Activated CD8-positive, alpha-beta memory T cell treated with anti-CD3 and anti-CD28 coated beads, Interleukin-2, amount 50 U/mL, for 48 hours (primary cell): ENCODE measurements at places on chromosomes 3 and 15.

GRCh38 chr3:55505776-55506175, 18.7 kb upstream of the WNT5A start:
- no peak for DNase-seq

DNA sequence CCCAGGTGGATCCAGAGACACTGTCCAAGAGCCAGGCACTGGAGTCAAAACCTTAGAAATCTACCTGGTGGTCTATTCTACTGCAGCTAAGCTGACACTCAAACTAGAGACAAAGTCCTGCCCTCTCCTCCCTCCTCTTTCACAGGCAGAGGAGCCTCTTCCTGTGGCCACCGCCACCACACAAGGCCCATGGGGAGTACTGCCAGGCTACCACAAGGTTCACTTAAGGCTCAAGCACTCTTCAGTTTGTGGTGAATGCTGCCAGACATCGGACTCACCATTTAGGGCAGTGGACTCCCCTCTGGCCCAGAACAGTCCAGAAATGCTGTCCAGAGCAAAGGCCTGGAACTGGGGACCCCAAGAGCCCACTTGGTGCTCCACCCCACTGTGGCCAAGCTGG, 160.9 kb downstream of the ADAMTS17 start:
- DNase-seq = no peak

GRCh38 chr3:185280572-185281365, 26.9 kb upstream of the EHHADH start:
- no peak for DNase-seq

DNA sequence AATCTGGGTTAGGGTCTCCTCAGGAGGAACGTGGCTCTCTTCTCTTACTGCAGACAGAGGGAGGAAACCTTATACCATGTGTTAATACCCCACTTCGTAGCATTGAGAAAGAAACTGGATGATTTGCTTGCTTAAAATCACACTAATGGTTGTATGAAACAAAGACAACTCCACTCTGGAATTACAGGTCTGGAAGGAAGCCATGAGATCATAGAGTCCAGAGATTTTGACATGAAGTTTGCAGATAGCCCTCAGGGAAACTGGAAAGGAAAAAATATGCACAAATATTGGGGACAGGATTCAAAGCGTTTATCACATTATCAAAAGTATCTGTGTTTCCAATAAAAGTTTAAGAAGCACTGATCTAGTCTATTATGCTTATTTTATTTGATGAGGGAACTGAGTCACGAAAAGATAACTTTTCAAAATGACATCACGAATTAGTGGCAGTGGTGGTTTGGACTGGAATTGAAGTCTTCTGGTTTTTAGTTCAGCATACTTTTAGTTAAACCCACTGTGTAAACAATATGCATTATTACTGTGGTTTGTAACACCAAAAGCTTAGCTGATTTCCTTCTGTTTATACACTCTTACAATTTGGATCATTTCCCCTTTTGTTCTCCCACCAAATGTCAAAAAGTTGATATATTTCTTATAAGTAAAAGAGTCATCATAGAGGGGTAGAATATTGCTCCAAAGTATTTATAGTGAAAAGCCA, 16.8 kb downstream of the FGF7 start:
- DNase-seq = no peak

DNA sequence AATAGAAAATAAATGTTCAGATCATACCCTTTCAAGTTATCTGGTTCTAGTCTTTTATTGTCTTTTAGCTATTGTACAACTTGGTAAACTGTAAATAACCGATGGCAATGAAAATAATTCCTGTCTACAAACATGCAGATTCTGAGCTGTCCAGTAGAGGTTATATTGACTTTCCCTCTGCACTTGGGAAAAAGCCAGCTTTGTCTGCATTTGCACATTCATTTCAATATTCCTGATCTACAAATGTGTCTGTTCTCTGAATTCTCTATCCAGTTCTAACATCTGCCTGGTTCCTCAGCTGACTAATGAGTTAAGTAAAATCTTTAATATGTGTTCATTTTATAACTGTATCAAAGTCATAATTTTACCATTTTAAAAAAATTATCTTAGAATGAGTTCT, 408.5 kb downstream of the ERC2 start:
- DNase-seq = no peak

DNA sequence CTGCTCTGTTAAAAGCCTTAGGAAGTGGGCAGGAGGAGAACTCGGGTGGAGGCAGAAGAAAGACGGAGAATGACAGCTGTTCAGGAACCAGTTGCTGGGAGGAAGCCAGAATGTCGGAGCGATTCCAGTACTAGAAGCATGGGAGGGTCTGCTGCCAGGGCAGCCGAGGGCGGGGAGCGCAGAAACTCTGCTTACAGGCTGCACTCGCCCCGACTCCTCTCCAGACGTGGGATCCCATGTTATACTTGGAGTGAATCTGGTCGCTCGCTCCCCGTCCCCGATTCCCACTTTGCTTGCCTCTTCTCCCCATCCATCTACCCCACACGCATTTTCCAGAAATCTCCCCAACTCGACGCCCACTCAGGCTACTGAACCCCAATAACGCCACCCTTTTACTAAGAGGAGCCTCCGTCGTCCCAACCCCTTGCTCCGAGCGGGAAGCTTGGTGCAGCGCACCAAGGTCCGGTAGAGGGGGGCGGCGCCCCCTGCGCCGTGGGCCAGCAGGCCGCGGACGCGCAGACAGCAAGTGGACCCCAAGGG, 665 bp downstream of the GATM start:
- no peak for DNase-seq

GRCh38 chr3:169634618-169635236, 28.8 kb downstream of the MECOM start:
- no peak for DNase-seq

DNA sequence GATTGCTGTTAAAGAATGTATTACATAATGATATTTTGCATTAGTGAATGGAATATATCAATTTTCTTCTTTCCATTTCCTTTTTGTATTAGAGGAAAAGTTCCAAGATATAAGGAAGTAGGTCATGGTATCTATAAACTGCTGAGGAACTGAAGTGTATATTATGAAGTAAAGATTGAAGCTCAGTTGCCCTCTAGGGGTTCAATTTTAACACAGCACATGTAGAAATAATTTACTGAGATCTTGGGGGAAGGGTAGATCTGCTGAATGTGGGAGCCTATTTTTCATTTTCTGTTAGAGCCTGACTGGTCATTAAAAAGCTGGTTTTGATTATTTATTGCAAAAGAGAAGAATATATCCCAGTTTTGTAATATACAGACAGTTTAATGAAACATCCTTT, 45.2 kb downstream of the CMC1 start:
- no peak for DNase-seq

DNA sequence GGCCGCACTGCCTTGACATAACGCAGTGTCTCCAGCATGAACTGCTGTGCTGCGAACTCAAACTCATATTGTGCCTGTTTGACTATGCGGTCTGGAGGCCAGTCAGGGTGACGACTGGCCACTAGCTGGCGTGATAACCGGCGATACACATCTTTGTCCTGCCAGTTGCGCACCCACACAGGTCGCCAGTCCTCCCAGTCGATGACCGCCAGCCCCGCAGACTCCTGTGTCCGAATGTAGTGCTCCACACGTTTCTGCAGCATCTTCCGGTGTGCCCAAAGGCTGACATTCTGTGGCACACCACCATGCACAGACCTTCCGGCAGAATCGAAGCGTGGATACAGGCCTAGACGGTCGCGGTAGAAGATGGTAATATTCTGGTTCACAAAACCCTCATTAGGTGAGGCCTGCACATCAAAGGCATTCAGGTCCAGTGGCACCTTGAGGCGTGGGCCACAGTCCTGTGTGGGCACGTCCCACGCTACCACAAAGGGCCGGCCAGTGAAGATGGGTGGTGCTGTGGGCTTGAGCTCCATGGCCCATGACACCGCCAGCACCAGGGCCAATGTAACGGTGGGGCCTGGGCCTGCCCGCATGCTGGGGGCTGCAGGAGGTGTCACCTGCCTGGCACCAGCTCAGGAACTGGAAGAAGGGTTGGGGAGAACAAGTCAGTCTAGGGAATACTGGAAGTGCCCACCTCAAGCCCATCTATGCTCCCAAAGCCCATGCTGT, 2.5 kb downstream of the HYAL2 start:
- DNase-seq = no peak

GRCh38 chr3:186180891-186181481, 72.1 kb upstream of the ETV5 start:
- DNase-seq = no peak

DNA sequence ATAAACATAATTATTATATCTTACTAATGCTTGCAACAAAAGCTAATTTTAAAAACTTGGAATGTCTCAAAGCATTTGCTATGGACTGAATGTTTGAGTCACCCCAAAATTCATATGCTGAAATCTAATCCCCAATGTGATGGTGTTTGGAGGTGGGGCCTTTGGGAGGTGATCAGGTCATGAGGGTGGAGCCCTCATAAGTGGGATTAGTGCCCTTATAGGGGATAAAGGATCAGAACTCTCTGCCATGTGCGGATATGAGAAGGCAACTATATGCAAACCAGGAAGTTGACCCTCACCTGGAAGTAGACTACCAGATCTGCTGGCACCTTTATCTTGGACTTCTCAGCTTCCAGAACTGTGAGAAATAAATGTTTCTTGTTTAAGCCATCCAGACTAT, 137.7 kb downstream of the LIPC start:
- no peak for DNase-seq

DNA sequence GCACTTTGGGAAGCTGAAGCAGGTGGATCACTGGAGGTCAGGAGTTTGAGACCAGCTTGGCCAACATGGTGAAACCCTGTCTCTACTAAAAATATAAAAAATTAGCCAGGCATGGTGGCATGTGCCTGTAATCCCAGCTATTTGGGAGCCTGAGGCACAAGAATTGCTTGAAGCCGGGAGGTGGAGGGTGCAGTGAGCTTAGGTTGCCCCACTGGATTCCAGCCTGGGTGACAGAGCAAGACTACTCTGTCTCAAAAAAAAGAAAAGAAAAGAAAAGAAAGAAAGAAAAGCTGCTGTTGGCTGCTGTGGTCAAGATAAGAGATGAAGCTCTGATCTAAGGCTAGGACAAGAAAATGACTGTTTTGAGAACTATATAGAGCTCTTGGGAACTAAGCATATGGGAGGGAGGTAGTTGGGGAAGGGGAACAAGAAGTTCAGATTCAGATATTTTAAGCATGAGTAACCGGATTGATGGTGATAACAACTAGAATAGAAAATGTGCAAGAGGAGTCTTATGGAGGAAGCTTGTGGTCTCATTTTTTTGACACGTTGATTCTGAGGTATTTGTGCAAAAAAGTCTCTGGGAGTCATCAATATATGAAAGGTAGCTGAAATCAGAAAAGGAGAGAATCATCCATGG, 25.7 kb downstream of the DNAH12 start:
- no peak for DNase-seq

DNA sequence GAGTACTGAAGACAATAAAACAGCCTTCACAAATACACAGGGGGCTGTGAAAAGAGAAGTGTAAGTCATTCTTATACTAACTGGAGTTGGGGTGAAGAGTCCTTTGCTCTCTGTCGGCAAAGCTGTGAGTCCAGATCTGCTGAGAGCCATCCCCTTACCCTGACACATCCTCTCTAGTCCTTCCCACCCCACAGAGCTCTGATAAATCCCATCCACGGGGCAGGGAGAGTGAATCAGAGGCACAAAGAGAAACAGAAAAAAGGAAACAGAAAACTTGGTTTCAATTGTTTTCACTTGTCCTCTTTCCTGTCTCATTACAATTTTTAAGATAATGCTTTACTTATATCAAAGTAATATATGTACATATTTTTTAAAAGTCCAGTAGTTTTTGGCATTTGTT, 18.2 kb upstream of the ZNF639 start:
- DNase-seq = no peak

DNA sequence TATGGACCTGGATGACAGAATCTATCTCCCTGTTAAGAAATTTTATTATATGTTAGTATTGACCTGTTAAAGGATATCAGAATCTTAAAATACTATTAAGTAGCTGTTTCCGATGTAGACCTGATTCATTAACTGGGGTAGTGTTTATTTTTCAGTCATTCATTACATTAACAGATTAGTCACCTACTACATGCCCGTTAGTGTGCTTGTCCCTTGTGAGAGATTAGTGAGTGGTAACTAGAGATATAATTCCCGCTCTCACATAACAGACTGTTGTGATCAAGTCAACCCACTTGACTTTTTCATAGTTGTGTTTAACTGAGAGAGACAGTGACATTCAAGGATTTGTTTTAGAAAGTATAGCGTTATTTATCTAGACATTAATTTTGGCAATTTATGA, 166.8 kb downstream of the TCF12 start:
- no peak for DNase-seq

DNA sequence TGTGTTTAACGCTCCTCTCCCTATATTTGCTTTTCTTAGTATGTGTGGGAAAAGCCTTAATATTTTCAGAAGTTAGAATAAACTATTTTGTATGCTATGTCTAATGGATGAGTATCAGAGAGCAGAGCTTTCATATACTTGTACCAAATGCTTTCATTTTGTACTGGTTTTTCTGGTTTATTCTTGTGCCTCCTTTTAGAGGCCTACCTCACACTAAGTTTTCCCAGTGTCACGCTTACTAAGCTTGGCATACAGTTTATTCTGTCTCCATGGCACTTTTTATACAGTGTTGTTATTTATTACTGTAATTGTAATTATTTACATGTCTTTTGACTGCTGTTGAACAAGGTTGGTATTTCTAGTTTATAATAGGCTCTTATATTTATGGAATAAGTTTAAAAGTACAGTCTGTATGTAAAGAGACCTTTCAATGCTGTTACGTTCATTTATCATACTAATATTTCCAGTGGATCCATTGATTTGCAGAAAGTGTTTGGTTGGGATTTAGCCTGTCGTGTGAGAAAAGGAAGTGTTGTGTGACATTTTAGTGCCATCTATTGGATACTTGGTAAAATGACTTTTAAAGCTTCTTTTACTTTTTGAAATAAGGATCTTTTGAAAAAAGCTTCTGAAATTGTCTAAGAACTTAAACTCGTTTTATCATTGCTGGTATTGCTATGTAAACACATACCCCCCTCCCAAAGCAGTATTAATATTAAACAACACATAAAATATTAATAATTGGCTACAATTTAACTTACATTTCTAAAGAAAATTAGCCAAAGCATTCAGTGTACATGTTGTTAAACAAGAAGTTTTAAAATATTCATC, 5.2 kb upstream of the EBLN2 start:
- no peak for DNase-seq

- DNase-seq = no peak
Observed at GRCh38 chr3:130341882-130342281, 3.6 kb upstream of the COL6A5 start.
